ENCODE measurements at places on chromosomes 3 and 15.

DNA sequence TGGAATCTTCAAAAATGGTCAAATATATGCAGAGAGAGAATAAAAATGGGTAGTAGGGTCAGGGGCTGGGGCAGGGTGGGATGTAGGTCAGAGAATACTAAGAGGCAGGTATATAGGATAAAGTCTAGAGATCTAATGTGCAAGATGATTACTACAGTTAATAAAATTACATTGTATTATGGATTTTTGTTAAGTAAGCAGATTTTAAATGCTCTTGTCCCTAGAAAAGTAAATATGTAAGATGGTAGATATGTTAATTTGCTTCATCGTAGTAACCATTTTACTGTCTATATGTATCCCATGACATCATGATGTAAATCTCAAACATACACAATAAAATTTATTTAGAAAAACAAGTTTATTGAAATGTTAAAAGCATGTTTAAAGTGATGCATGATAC is 1051.4 kb downstream of the AGBL1 start:
- DNase-seq, result no peak

DNA sequence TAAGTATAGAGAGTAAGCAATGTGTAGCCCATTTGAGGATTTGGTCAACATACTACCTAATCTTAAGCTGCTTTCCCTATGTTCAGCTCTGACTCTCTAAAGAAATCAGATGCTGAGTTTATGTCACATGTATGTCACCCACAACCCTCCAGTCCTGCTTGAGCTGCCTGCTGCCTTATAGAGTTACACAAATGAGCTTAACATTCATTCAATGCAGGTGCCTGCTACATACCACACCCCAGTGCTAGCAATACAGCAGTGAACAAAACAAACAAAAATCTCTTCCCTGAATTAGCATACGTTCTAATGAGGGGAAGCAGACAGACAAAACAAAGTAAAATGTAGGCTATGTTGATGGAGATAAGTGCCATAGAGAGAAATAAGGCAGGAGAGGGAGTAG is 93.0 kb downstream of the HHLA2 start:
- no peak for DNase-seq

- no peak for DNase-seq
These were observed 630.8 kb upstream of the KCNMB2 start for GRCh38 chr3:177905173-177906125.

- peak; percentile 78 for DNase-seq
These were observed 756 bp downstream of the CLPX start for GRCh38 chr15:65184305-65184867.

DNA sequence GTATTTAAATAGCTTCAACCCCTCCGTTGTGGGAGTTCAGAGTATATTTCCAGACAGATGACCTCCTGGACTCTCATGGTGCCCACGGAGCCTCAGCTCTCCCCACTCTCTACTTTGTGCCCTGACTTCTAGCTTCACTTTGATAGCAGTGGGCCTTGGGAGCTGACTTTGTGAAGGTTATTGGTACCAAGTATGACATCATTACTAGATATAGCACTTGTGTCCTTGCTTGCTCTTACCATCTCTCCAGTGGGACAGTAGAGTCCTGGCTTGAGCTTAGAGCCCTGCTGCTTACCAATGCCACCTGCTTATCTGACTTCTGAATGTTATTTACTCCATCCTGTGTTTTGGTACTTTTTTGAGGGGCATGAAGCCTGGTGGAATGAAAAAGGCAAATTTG is 53.4 kb downstream of the PPM1L start:
- no peak for DNase-seq

DNA sequence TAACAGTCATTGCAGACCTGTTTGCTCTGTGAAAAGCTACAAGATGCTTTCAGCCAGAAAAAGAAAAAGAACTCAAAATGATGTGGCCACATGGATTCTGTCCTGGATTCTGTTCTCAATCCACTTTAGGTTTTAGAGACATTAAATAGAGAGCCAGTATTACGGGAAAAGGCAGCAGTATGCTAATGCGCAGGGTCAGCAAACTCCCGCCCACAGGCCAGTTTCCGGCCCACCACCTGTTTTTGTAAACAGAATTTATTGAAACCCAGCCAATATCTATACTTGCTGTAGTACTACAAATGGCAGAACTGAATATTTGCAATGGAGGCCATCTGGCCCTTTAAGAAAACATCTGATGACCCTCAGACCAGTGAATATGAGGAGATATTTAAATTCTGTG is 416.1 kb downstream of the ERC2 start:
- DNase-seq, result no peak

- DNase-seq, result no peak
These were observed 27.0 kb upstream of the CAPN3 start for GRCh38 chr15:42332331-42332730.
